Tibial nerve (tissue), 4 donors: ENCODE measurements at places on chromosomes 11 and 22.

DNA sequence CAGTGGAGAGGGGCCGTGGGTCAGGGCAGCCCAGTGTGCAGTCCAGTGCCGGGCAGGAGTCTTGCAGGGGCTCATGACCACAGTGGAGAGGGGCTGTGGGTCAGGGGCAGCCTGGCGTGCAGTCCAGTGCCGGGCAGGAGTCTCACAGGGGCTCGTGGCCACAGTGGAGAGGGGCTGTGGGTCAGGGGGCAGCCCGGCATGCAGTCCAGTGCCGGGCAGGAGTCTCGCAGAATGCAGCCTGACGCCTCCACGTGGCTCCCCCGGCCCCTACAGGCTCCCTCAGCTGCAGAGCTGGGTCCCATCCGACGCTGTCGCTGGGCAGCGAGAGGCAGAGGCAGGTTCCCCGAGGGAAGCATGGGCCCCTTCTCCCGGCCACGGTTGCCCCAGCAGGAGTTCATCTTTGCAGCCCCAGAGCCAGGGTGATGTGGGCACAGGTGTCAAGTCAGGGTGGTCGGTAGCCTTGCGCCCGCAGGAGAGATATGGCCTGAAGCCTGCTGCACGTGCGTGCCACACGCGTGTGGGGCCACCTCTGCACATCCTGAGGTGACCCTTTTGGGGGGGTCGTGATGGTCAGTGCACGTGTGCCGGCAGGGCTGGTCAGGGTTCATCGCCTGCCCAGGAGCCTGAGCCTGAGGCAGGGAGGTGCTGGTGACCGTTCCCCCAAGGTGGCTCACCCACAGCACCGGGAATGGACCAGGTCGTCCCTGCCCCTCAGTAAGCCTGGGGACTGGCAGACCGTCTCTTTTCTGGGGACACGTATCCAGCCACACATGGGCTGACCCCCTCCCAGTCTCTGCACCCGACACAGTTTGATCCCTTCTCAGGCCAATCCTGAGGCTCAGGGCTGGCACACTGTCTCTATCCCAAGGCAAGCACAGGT, 2.9 kb downstream of the IFITM5 start:
- peak overlapping the region; percentile 76 for H3K27ac ChIP-seq
- no peak for DNase-seq
- no peaks in the 10 kb centered on the region for H3K4me1 ChIP-seq
- peaks cover 47% of the 10 kb centered on the region for H3K36me3 ChIP-seq
- no peak overlapping the region for H3K4me3 ChIP-seq

GRCh38 chr11:77287615-77288273, 13.7 kb downstream of the GDPD4 start:
- H3K27ac ChIP-seq = no peak overlapping the region
- H3K27me3 ChIP-seq = no peaks in the 10 kb centered on the region

- no peak for DNase-seq
- H3K27me3 ChIP-seq = no peaks in the 10 kb centered on the region
- no peaks in the 10 kb centered on the region for H3K4me1 ChIP-seq
- no peak overlapping the region for H3K27ac ChIP-seq
- no peak overlapping the region for H3K4me3 ChIP-seq
These were observed 3.3 kb downstream of the SCARF2 start for GRCh38 chr22:20434264-20434751.

DNA sequence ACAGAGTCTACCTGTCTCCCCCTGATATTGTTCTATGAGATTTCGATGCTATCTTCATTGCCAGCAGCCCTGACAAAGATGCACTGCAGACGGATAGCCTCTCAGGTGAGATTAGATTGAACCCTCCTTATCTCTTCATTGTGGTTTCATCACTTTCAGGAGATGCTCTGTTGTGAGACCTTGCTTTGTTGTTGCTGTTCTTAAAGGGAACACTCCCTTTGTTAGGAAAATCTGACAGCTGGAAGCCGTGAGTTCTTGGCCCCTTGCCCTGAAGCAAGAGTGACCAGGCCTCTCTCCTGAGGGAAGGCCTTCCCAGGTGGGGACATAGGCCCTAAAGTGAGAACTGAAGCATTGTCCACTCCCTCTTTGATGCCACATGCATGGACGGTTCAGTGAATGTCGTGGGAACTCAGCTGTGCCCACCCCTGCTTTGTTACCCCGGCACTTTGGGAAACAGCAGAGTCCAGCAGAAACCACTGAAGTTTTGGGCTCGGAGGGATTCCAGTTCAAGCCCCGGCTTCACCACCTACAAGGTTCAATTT, 976.1 kb downstream of the TBC1D22A start:
- no peaks in the 10 kb centered on the region for H3K27me3 ChIP-seq
- H3K4me1 ChIP-seq = no peaks in the 10 kb centered on the region
- no peak overlapping the region for H3K4me3 ChIP-seq

DNA sequence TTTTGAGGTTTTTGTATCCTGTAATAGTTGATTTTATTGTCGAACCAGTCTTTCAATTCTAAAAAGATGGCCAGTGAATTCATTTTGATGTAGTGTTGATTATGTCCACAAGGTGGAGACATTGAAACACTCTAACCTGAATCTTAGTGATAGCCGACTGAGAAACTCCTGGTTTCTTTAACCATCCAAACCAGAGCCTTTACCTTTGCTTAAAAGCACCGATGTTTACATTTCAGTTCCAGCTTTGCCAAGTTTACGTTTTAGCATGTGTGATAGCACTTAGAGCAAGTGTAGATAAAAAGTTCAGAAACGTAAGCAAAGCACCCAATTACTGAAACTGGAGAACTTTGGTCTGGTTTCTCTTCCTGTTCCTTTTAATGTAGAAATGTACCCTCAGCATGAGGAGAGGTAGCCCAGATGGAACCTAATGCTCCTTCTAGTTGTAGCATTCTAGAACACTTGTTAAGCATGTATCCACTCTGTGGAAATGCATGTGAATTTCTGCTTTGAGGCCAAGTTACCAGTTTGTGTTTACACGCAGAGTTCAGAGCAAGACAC, 208.6 kb downstream of the DBX1 start:
- DNase-seq = peak; percentile 31
- H3K36me3 ChIP-seq = no peaks in the 10 kb centered on the region
- H3K27ac ChIP-seq = no peak overlapping the region
- H3K4me1 ChIP-seq = no peaks in the 10 kb centered on the region
- no peak overlapping the region for H3K4me3 ChIP-seq

DNA sequence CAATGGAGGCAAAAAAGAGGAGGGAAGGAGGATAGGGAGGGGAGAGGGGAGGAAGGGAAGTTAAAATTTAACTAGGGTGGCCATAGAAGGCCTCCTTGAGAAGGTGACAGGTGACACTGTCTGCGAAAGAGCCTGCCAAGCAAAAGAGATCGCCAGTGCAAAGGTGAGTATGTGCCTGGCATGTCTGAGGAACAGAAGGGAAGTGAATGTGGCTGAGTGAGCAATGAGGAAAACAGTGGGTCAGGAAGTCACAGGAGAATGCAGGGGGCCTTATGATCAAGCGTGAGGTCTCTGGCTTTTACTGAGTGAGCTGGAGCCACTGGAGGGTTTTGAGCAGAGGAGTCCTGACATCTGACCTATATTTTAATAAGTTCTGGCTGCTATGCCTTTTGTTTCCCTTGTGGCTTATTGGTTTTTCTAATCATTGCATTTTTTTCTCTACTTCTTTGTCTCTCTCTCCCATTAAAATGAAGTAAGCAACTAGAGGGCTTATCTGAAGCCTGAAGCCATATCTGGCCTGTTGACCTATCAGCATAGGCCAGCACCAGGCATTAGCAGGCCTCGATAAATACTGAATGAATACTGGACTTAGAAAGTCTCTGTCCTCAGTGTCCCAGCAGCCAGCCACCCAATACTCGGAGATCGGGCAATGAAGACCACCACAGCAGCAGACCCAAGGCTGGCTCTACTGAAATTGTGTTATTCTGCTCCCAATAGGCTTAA, 5.6 kb downstream of the AP1B1 start:
- no peak overlapping the region for H3K4me3 ChIP-seq
- no peak overlapping the region for H3K27ac ChIP-seq
- peaks cover 11% of the 10 kb centered on the region for H3K4me1 ChIP-seq
- H3K27me3 ChIP-seq = no peaks in the 10 kb centered on the region

- no peak overlapping the region for H3K27ac ChIP-seq
- no peaks in the 10 kb centered on the region for H3K27me3 ChIP-seq
- H3K36me3 ChIP-seq = no peaks in the 10 kb centered on the region
- no peak for DNase-seq
These were observed 13.1 kb downstream of the TOLLIP start for GRCh38 chr11:1296287-1296686.

DNA sequence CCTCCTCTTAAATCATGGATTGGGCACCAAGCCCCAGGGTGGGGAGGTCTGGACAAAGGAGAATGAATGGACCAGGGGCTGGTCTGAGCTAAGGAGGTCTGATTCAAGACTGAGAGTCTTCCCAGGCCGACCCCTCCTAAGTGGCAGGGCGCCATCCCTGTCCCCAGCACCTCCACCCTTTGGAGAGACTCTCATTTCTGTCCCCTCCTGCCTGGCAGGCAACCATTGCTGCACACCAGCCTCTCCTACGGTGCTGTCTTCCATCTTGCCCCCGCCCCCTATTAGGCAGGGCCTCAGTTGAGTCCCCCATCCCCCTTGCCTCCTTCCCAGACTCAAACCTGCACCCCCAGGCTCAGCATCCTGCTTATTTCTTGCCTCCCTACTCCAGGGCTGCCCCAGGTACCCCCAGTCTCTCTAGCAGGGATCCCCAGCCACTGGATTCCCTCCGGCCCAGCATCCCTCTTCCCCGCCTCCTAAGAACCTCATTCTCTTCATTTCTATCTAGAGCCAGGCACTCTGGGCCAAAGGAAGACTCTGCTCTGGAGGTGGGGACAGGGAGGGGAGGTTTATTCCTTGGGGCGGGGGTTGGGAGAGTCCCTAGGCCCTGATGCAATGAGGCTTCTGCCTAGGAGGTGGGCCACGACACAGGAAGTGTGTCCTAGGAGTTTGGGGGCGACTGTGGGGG, 1.7 kb upstream of the RCOR2 start:
- no peaks in the 10 kb centered on the region for H3K36me3 ChIP-seq
- peaks cover 56% of the 10 kb centered on the region for H3K4me1 ChIP-seq
- DNase-seq = no peak
- no peak overlapping the region for H3K4me3 ChIP-seq
- no peaks in the 10 kb centered on the region for H3K27me3 ChIP-seq

DNA sequence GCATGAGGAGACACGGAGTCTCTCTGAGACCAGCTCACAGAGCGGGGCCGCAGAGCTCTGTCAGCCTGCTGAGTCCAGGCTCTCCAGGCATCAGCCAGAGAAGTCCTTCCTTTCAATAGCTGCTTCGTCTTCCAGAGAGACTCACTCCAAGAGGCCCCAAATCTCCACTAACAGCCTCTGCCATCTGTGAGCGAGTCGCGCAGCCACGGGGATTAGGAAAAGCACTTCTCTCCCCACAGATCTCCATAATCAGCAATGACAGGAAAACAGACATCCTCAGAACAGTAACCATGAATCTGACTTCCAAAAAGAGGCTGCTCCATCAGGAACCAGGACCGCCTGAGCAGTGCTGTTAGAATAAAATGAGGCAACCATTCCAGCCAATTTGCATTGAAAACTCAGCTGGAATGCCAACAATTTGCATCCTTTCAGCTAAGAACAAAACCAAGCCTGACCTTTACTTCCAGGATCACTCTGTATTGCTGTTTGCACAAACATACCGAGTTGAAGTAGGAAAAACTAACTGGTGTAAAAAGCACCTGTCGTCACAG, 65.4 kb downstream of the SMCO4 start:
- H3K4me1 ChIP-seq = peaks cover 10% of the 10 kb centered on the region
- no peak overlapping the region for H3K4me3 ChIP-seq

- H3K27me3 ChIP-seq = no peaks in the 10 kb centered on the region
- no peak overlapping the region for H3K4me3 ChIP-seq
- DNase-seq = no peak
- H3K27ac ChIP-seq = no peak overlapping the region
- H3K36me3 ChIP-seq = no peaks in the 10 kb centered on the region
These were observed 29.1 kb upstream of the TECTA start for GRCh38 chr11:121071846-121072450.

DNA sequence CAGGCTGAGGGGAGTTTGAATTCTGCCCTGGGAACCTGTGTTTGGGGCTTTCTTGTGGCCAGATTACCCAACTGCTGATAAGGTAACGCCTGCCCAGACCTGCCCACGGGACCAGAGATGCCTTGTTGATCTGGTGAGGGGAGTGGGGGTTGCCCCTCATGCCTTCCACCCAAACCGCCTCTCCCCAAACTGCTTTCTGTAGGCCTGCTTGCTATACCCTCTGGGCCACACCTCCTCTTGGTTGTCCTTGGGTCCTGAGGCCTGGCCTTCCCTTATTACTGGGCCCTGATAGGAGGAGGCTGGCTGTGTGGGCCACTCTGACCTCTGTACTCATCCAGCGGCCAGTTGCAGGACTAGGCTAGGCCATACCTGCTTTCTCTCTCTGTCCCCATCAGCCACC, 3.4 kb downstream of the P2RY2 start:
- no peak for DNase-seq
- no peak overlapping the region for H3K4me3 ChIP-seq
- H3K36me3 ChIP-seq = no peaks in the 10 kb centered on the region

DNA sequence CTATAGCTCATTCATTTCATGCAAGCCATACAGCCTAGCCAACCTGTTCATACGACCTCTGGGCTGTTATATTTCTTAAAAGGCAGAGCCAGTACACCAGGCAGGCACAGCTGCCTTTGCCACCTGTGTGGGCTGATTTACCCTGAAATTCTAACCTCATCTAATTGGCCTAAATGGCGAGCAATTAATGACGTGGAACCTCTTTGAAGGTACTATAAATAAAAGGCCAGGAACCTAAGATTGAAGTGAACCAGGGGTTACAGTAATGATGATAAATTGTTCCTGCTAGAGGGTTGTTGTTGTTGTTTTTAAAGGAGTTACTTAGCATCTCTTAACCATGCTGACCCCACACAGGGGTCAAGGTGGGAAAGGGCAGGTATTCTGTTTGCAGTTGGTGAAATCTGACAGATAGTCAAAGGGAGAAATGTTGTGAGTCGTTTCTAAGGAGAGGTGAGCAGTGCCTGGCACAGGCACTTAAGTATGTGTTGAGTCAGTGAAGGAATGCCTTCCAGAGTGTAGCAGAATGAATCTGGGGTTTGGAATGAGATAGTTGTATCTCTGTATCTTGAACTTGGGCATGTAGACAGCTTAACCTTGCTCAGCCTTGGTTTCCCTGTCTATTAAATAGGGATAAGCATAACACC, 213.5 kb upstream of the NAV2 start:
- H3K4me3 ChIP-seq = no peak overlapping the region
- H3K4me1 ChIP-seq = no peaks in the 10 kb centered on the region
- H3K36me3 ChIP-seq = no peaks in the 10 kb centered on the region
- no peak overlapping the region for H3K27ac ChIP-seq
- no peaks in the 10 kb centered on the region for H3K27me3 ChIP-seq

DNA sequence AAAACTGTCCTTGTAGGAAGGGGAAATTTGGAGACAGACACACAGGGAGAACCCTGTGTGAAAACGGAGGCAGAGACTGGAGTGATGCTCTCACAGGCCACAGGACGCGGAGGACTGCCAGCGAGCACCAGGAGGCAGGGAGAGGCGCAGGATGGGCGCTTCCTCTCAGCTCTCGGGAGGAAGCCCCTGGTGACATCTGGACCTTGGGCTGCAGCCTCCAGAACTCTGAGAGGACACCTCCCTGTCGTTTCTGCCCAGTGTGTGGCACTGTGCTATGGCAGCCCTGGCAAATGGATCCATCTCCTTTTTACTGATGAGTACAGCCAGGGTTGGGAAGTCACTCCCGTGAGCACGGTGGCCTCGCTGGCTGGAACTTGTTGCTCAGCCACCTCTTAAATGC, 73.9 kb downstream of the LRRC32 start:
- H3K36me3 ChIP-seq = no peaks in the 10 kb centered on the region
- H3K27ac ChIP-seq = no peak overlapping the region
- no peaks in the 10 kb centered on the region for H3K4me1 ChIP-seq
